H4 (cell line): ENCODE measurements at places on chromosomes 6 and 20. TPM values are rescaled to one million over a fixed set of nuclear protein-coding genes. Genes with fewer than 3 reads are reported as not detected.
A peak's percentile ranks its signal among the peaks of the same experiment; 100 is the strongest.

ZNF343 gene
- total RNA-seq: 5.8 and 6.9 TPM in 2 replicates

JAG1 gene
- total RNA-seq: 8.4 and 9.9 TPM in 2 replicates

PRSS35 gene
- not detected in 2 replicates for total RNA-seq

LPA gene
- total RNA-seq: not detected in 2 replicates

TRIM15 gene
- total RNA-seq: 0.04 TPM in 1 of 2 replicates, not detected in the other

RAET1E gene
- not detected in 2 replicates for total RNA-seq

EFCAB8 gene
- total RNA-seq: 0.04 TPM in 1 of 2 replicates, not detected in the other

ANKRD6 gene
- 3.2 and 3.4 TPM in 2 replicates for total RNA-seq

COL9A3 gene
- not detected in 2 replicates for total RNA-seq

HSPA1L gene
- total RNA-seq: 0.85 and 1.0 TPM in 2 replicates

CLPSL2 gene
- total RNA-seq: 5.7 TPM in 1 of 2 replicates, not detected in the other

GRCh38 chr20:49965781-49966305 is 16.9 kb upstream of the SNAI1 start:
- DNase-seq: no peak

- DNase-seq: peak; percentile 91
Measured at GRCh38 chr6:10441004-10441654, 26.3 kb upstream of the TFAP2A start.

- DNase-seq: peak; percentile 62
Measured at GRCh38 chr6:73929405-73929804, 233.4 kb downstream of the CD109 start.

GRCh38 chr6:72769459-72770125 is 147.7 kb downstream of the KCNQ5 start:
- no peak for DNase-seq

GRCh38 chr6:64085126-64085525 is 449.5 kb downstream of the PHF3 start:
- no peak for DNase-seq

DNA sequence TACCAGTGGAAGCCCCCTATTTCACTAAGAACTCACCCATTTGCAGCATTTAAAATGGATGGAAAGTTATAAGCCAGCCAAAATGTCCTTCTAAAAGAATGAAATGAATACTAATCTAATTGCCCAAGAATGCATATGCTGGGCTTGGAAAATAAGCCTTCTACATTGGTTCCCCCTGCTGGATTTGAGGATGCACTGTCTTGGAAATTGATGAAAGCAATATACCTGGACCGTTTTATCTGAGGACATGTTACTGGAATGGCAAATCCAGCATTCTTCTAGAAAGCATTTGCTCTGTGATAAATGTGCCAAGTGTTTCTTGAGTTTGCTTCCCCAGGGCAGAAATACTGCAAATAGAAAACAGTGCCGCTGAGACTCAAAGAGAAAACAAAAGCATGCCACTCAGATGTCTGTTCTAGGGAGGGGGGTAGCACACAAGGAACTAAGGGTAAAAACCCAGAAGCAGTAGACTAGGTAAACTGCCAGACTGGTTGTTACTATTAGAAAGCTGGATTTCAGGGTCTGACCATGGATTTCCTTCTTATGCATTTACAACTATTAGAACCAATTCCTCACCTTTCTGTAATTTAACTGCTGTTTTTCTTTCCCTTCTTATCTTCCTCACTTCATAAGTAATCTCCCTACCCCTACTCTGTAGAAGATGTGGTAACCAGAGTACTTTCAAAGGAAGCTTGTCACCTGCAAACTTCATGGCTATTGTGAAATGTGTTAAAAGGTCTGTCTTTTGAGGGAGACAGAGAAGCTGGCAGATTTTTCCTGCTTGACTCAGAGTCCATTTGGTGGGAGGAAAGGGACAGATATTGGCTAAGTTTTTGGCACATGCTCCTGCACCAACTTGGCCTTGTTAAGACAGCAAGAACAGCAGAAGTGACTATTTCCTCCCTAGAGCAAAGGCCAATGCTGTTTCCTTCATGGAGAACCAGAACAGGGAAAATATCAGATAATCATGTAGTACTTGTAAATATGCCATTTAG is 642.6 kb downstream of the KIF16B start:
- peak; percentile 64 for DNase-seq

- no peak for DNase-seq
Measured at GRCh38 chr6:72657407-72658197, 35.7 kb downstream of the KCNQ5 start.

- peak; percentile 23 for DNase-seq
Measured at GRCh38 chr6:144710207-144710606, 425.1 kb downstream of the UTRN start.

GRCh38 chr6:143803769-143804568 is 39.2 kb upstream of the LTV1 start:
- no peak for DNase-seq

DNA sequence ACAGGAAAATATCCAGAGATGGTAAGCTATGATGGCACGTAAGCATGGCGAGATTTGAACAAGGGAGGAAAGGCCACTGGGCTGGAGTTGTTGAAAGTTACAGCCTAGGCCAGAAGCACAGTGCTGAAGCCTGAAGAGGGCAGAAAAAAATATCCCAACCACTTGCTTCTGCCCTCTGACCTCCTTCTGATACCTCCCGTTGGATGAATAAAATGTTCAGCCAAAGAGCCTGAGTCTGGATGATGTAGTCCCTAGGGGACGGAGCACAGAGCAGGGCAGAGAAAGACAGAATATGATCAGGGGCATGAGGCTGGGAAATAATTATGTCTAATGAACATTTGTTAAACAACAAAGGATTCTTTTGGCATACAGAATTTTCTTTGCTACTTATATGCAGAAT is 19.7 kb downstream of the KLHL31 start:
- no peak for DNase-seq

- DNase-seq: no peak
Measured at GRCh38 chr6:12422848-12423247, 132.7 kb downstream of the EDN1 start.

DNA sequence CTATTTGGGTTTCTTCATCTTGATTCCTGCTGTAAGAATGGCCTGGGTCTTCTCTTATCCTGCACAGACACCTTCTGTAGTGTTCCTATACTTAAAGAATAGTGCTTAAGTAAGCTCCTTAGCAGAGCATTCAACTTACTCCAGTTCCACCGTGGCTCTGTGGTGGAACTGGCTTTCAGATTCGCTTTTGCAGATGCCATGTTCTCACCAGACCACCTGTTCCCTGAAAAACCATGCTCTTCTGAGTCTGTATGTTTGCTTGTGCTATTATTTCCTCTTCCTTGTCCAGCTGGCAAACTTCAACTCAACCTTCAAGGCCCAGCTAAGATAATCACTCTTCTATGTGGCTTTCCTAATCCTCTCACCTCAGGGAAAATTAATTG is 4.9 kb downstream of the ELMO2 start:
- DNase-seq: no peak

DNA sequence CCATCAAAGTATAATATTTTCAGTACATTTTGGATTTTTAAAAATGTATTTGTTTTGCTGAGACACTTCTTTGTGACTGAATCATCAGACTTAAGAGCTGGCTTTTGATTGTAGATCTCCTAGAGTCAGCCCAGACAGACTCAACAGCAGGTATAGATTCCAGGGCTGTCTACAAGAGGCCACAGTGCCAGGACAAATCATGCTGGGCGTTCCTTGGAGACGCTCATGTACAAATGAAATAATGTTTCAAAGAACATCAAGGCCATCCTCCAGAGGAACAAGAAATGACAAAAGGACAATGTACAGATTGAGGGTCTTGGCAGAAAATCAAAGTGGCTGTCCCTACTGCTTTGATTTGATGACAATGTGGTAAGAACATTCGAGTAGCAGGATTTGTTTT is 369.3 kb downstream of the GRIK2 start:
- DNase-seq: no peak

DNA sequence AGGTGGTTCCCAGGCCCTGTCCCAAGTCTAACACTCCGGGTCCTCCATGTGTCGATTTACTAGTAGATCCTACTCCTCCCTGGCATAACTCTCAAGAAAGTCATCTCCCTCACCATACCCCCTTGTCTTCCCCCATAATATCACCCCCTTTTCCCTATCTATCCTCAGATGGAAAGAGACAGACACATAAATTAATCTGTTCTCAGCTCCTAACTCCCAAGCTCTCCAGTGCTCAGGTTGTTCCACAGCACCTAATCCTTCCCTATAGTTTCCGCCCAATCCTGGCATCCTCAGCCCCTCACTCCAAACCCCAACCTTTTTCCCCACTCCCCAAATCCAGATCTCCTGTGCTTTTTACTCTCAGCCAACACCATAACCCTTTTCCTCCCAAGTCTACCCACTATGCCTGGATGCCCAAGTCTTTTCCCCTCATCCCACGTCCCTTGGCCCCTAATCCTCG is 808 bp downstream of the ILRUN start:
- no peak for DNase-seq

GRCh38 chr6:170082531-170083187 is 208.2 kb downstream of the DLL1 start:
- no peak for DNase-seq

DNA sequence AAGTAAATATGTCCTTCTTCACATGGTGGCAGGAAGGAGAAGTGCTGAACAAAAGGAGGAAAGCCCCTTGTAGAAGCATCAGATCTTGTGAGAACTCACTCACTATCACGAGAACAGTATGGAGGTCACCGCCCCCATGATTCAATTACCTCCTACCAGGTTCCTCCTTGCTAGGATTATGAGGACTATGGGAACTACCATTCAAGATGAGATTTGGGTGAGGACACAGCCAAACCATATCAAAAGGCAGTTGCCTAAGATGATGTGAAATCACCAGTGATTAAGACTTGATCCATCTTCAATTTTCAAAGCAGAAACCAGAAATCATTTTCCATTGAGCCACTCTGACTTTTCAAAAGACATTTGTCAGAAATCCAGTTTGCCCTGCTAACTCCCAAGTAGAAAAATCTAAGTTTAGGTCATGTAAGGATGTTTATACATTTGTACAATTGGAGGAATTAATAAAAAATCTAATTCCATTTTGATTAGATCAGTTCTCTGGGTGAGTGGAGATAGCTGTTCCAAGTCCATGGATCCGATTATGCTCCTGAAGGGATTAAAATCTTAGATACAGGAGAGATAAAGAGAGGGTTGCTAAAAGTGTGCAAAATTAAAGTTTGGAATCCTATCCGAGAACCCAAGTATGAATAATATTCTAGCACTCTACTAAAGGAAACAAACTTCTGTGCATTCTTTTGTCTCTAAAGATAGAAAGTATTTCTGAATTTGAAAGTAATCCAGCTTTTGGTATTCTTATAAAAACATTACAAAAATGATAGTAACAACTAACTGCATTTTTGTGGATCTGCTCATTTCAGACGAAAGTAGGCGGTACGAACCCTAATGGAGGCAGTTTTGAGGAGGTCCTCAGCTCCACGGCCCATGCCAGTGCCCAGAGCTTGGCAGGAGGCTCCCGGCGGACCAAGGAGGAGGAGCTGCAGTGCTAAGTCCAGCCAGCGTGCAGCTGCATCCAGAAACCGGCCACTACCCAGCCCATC is 39.5 kb downstream of the HDDC2 start:
- no peak for DNase-seq

DNA sequence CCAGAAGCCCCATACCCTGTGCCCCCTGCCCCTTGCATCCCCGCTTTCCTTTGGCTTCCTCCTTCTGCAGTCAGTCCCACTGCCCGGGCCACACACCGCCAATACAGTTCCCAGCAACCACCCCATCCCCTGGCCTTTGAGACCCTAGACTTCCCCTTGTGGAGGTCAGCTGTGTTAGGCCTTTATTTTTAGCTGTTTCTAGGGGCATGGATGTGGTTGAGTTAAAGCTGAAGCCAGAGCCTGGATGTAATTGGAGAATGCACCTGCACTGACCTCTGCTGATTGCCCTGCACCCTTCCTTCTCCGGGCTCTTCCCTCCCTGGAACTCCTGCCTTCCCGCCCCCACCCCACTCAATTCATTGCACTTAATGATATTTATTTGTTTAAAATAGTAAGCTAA is 33.9 kb downstream of the LYRM2 start:
- DNase-seq: no peak

DNA sequence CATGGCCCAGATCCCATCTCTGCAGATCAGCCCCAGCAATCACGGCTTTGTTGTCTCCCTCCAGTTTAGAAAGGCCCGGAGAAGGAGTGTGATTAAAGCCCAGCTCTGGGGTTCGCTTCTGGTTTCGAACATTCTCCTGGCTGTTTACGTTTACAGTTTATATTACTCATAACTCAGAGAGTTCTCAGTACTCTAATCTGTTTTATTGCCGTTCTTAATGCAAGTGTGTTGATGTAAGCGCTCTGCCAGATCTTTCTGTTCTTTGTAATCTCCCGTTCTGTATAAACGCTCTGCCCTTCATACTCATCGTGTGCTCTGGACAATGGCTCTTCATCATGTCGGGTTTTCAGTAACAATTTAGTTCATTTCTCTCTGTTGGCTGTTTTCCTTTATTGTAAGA is 118.0 kb upstream of the PRND start:
- DNase-seq: peak; percentile 79

- DNase-seq: peak; percentile 43
Measured at GRCh38 chr20:36836591-36837269, 39.2 kb upstream of the TLDC2 start.

- no peak for DNase-seq
Measured at GRCh38 chr6:10970731-10971130, 73.4 kb downstream of the ELOVL2 start.

DNA sequence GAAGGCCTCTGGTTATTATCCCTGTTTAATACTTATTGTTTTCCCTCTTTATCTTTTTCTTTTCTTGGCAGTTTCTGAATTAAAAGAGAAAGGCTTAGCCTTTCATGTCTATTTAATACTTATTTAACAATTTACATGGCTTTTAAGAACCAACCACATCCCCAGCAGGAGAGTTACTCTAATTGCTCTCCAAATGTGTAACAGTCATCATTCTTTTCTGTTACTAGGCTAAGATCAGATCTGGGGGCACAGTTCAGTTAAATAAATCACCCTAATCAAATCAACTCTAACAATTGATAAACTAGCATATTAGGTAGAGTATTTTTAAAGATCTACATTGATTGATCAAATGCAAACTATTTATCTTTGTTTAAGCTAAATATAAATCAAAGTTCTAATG is 54.1 kb upstream of the NT5E start:
- DNase-seq: no peak

DNA sequence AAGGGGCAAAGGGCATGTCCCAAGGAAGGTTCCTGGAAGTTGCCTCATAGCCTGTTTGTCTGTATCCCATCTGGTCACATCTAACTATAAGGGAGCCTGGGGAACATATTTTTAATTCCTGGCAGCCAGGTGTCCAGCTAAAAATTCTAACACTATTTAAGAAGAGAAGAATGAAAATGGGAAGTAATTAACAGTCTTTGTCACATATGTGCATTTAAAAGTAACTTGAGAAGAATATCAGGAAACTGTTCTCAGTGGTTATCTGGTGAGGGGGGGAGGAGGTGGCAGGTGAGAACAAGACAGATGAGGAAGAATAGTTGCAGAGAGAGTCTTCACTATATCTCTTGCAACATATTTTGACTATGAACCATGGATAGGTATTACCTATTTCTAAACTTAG is 75.5 kb upstream of the ELOVL5 start:
- no peak for DNase-seq
